Airway epithelial cell (primary cell): ENCODE measurements at places on chromosomes 7 and 10. TPM values are rescaled to one million over a fixed set of nuclear protein-coding genes. Genes with fewer than 3 reads are reported as not detected.

Gene MORN4
- total RNA-seq: 3.4 and 6.6 TPM in 2 replicates

Gene IDI2
- total RNA-seq: not detected in 2 replicates

Gene OPN4
- total RNA-seq: not detected in 2 replicates

Gene BTBD16
- total RNA-seq: 0.14 and 0.42 TPM in 2 replicates

Gene POU6F2
- total RNA-seq: not detected in 2 replicates

Gene NRCAM
- 1.1 and 2.6 TPM in 2 replicates for total RNA-seq

Gene SEMA3D
- 0.05 and 0.49 TPM in 2 replicates for total RNA-seq

Gene CAV1
- total RNA-seq: 428 and 559 TPM in 2 replicates

Gene CDC14C
- not detected in 2 replicates for total RNA-seq

Gene ALKBH4
- total RNA-seq: 11.8 and 14.9 TPM in 2 replicates
